NAMALWA (cell line): ENCODE measurements at places on chromosomes 6 and 20.

- DNase-seq: no peak
Measured at GRCh38 chr6:1296542-1296941, 15.4 kb upstream of the FOXQ1 start.

GRCh38 chr6:146087386-146087785, 58.5 kb downstream of the GRM1 start:
- no peak for DNase-seq

- peak; percentile 65 for DNase-seq
Measured at GRCh38 chr20:23245553-23246181, 104.9 kb upstream of the NXT1 start.

- no peak for DNase-seq
Measured at GRCh38 chr6:119535332-119535731, 185.8 kb upstream of the MAN1A1 start.

GRCh38 chr6:110557199-110557598, 80.8 kb upstream of the SLC22A16 start:
- no peak for DNase-seq

- DNase-seq: peak; percentile 29
Measured at GRCh38 chr6:12962987-12963386, 246.4 kb downstream of the PHACTR1 start.

- peak; percentile 55 for DNase-seq
Measured at GRCh38 chr6:152267967-152268845, 369.0 kb downstream of the SYNE1 start.

GRCh38 chr6:1597121-1597744, 12.5 kb upstream of the FOXC1 start:
- DNase-seq: no peak

- no peak for DNase-seq
Measured at GRCh38 chr6:13281686-13282085, 46.7 kb downstream of the TBC1D7 start.

GRCh38 chr6:15577550-15578171, 85.2 kb downstream of the DTNBP1 start:
- no peak for DNase-seq

DNA sequence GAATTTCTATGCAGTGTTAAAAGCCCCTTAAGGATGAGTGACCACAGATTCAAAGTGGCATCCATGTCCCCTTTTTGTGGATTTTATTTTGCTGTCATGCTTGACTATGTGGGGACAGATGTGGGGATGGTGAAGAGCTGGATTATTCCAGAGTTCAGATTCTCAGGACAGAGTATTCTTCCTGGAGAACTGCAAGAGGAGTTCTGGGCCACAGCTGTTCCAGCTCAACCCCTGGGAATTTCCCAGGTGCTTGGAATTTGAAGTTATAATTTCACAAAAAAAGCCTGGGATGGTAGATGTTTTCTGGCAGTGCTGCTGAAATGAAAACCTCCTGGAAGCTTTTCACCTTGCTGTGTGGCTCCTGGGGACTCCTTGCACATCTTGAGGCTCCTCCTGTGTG, 671.8 kb upstream of the MARCKS start:
- DNase-seq: no peak

GRCh38 chr20:39705032-39705431, 742.9 kb downstream of the DHX35 start:
- no peak for DNase-seq

DNA sequence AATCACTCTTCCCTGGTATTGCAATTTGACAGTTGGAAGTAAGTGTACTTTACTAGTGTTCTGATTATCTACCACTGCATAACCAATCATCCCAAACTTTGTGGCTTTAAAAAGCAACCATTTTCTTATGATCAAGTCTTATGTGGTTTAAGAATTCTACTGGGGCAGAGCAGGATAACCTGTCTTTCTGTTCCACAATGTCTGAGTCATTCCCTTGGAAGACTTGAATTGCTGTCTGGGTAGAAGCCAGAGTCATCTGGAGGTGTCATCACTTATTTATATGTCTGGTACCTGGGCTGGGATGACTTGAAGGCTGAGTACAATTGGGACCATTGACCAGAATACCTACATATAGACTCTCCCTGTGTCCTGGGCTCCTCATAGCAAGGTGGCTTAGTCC, 644.3 kb downstream of the HDGFL1 start:
- DNase-seq: no peak

GRCh38 chr6:110389689-110390382, 25.5 kb downstream of the DDO start:
- DNase-seq: no peak

DNA sequence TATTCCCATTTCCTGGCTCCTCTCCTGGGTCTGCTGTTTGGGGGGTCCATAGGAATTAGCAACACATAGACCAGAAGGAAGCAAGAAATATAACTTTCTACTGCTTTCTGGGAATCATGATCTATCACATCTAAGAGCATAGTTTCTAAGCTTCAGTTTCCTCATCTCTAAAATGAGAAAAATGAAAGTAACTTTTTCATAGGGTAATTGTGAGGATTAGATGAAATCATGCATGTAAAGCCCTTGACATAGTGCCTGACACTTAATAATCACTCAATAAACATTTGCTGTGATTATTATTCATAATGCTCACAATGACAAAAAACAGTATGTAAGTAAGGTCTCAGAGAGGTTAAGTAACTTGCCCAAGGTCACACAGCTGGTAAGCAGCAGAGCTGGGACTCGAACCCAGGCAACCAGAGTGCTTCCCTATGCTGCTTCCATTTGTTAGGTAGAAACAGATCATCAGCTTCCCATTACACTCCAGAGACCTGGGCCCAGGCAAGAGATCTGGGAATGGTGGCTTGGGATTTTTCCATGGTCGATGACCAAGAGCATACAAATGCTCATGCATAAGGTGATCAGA, 86.6 kb upstream of the MAFB start:
- DNase-seq: no peak

- no peak for DNase-seq
Measured at GRCh38 chr6:161444464-161444863, 170.6 kb upstream of the AGPAT4 start.

DNA sequence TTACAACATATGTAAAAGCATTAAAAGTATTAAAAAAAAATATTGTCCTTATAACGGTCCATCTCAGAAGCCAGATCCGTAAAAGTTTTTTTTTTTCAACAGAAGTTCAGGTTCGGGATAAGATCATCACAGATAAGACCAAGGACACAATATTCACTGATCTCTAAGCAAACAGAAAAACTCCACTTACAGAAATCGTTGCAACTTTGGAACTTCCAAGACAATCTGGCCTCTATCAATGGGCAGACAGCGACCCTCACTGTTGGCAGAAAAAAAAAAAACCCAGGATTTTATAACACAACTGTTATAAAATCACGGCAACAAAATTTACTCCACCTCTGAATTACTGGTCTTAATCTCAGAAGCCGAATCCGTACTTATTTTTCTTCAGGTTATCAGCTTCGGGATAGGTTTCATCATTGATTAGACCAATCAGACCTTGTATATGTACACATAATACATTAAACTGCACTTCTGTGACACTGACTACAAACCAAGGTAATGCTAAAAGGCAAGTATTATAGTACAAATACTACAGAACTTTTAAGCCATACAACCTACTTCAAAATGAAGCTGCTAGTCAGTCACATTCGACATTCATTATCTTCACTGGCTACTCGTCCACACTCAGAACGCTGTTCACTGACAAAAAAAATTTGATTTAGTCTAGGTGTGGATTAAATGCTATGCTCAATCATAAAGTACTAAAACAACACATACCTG, 34.7 kb upstream of the SYNCRIP start:
- peak; percentile 46 for DNase-seq

GRCh38 chr6:41649596-41649995, 11.3 kb downstream of the MDFI start:
- no peak for DNase-seq

DNA sequence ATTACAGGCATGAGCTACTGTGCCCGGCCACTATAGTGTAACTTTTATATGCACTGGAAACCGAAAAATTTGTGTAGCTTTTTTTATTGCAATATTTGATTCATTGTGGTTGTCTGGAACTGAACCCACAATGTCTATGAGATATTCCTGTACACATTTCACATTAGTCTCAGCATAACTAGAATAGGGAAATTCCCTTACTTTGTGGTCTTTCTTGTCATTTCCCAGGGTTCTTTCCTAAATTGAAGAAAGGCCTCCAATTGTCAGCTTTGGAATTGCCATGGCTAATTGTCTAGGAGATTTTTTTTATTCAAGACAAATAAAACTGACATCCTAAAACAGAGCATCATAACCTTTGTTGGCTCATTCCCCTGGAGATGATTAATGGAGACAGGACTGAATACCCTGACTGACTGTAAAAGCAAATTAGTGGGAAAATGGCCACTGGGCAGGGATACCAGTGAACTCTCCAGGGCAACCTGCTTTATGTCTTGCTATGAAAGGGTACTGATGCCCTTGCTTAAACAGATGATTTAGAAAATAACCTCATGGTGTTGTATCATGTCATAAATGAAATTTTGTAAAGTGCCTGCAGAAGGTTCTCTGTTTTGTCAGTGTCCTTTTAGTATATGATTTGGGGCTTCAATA, 576.9 kb downstream of the RFPL4B start:
- no peak for DNase-seq

DNA sequence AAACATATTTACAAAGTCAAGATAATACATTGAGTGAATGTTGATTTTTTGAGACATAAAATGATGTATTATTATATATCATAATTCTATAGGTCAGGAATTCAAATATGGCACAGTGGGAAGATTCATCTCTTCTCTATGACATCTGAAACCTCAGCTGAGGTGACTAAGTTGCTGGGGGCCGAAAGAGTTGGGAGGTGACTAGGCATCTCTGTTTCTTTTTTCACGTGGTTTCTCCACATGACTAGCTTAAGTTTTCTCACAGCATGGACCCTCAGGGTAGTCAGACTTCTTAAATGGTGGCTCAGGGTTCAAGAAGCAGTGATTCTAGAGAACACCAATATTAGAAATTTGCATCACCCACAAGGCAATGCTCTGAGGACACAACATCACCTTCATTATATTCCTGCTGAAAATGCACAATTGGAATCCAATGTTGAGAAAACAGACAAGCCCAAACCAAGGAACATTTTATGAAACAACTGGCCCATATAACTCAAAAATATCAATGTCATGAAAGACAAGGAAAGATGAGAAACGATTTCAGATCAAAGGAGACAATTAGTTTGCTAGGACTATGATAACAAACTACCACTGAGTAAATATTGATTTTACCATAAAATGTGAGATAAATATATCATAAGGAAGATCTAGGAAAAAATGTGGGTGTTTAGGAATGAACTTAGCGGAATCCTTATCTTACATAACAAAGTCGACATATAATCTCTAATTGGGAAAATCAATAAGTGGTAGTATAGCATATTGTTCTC, 273.3 kb upstream of the IRAK1BP1 start:
- DNase-seq: no peak

DNA sequence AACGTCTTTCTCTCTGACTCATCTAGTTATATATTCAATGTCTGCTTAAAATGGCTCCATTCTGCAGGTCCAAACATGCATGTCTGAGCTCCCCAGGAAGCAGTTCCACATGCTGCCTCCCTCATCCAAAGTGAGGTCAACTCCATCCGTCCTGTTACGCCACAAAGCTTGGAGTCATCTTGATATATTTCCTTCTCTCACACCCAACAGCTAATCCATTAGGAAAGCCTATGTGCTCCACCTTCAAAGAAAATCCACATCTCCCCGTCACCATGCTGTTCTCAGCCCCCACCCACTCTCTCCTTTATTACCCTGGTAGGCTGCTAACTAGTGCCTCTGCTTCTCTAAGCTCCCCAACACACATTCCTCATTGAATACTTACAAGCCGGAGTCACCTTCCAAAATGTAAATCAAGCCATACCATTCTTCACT, 130.2 kb upstream of the SYNDIG1 start:
- DNase-seq: no peak

GRCh38 chr6:22880686-22881433, 311.5 kb downstream of the HDGFL1 start:
- no peak for DNase-seq

DNA sequence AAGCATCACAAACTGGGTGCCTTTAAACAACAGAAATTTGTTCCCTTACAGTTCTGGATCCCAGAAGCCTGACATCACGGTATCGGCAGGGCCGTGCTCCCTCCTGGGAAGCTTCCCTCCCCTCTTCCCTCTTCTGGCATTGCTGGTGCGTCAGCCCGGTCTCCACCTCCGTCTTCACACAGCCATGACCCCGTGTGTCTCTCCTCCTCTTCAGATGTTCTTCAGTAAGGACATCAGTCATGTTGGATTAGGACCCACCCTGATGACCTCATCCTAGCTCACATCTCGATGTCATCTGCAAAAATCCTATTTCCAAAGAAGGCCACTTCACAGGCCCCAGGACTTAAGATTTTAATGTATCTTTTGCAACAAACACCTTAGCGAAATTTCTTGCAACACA, 38.4 kb upstream of the TBXT start:
- no peak for DNase-seq

- DNase-seq: no peak
Measured at GRCh38 chr20:9214685-9215084, 145.8 kb downstream of the PLCB4 start.

DNA sequence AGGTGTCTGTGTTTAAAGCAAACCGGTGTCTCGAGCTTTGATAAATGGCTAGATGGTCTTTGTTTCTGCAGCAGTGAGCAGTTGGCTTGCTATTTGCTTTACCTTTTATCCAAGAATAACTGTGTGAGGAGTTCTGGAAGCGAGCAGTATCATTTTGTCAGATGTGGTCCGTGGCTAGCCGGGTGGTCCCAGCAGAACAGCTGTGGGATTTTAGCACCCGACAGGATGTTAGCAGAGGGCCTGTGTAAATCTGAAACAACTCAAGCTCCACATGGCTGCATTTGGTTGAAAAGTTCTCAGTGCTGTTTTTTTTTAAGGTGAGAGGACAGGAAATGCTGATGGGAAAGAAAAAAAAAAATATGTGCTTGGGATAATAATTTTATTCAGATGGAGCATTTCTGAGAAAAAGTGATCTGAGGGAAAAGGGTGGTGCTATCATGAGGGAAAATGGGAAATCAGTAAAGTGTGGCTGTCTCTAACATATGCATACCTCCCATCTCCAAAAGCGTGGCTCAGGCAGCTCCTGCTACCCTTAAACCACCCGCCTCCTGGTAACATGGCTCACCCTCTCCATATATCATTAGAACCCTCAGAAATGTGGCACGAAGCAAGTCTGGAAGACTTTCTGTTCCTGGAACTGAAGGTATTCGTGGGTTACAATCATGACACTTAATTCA, 215.4 kb downstream of the TSHZ2 start:
- no peak for DNase-seq
